ENCODE measurements at places on chromosomes 7 and 10.

DNA sequence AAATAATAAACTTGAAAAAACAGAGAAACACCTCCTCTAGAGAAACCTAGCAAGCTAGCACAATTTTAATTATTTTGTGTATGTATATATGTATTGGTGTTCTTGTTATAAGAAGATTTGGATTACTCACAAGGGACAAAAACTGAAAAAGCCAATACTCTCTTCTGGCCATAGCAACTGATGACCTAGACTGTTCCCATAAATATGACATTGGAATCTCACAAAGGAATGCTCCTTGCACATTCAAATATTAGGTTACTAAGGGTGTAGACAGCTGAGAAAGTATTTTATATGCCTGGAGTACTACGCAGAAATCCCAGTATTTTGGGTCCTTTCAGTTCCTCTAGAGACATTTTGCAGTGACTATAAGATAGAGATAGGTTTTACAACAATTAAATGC, 279.4 kb downstream of the FZD1 start:
- DNase-seq, result no peak

- no peak for DNase-seq
These were observed 492.5 kb downstream of the ETV1 start for GRCh38 chr7:13496976-13497375.

GRCh38 chr7:44110719-44111635, 6.8 kb downstream of the AEBP1 start:
- DNase-seq, result no peak

GRCh38 chr7:92547579-92547978, 19.0 kb downstream of the RBM48 start:
- no peak for DNase-seq

- no peak for DNase-seq
These were observed 130.8 kb upstream of the HPS1 start for GRCh38 chr10:98577578-98577977.

- no peak for DNase-seq
These were observed 158.6 kb upstream of the INSYN2A start for GRCh38 chr10:127354992-127355391.

DNA sequence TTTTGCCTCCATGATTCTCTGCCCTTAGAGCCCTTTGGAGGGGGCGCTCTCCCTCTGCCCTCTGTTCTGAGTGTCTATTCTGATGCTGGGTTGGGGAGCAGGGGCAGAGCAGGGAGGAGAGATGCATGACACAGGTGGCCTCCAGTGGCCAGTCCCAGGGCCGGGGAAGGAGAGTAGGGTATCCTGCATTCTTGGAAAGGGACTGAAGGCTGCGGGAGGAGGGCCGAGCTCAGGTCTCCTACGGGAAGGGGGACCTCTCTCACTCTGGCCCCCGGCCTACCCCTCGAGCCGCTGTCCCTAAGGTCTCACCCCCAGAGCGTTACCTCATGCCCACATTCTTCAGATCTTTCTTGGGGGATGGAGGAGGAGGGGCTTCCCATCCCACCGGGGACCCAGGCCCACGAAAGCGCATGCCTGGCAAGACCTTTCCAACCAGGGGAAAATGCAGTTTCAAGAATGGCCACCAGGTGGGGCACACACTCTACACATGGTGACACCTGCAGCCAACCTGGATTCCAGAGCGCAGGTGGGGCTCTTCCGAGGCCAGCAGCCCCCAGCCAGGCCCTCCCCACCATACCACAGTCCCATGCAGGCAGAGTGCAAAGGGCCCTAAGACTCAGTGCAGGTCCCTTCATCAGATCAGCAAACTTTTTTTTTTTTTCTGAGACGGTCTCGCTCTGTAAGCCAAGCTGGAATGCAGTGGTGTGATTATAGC, 86.4 kb downstream of the MYL10 start:
- DNase-seq, result peak; percentile 68

GRCh38 chr10:116269619-116270018, 3.4 kb downstream of the GFRA1 start:
- no peak for DNase-seq

DNA sequence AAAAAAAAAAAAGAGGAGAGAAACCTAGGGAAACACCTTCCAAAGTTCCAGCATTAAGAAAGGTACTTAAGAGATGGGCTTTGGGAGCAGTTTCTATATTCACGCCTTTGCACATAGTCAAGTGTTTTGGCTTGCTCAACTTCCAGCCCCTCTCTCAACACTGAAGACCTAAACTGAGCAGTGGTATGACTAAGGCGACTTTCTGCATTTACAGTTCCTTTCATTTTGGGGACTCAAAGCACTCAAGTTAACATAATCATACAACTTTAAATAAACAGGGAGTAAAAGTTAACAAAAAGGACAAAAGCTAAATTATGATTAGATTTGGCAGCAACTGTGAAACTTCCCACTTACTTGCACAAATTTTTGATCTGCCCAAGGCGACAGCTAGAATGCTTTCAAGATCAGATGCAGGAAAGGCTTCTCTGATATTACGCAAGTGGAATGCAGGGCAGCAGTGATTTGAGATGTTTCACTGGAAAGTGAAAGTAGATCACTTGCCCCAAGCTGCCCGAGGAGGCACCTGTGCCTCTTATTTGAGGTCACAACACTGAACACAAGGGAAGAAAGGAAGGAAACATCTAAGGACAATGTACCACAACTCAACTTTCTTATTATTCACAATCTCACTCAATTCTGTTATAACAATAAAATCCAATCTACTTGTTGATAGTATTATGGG, 199.5 kb downstream of the SKAP2 start:
- DNase-seq, result peak; percentile 55

- DNase-seq, result no peak
These were observed 15.3 kb upstream of the PDGFA start for GRCh38 chr7:534959-535358.

DNA sequence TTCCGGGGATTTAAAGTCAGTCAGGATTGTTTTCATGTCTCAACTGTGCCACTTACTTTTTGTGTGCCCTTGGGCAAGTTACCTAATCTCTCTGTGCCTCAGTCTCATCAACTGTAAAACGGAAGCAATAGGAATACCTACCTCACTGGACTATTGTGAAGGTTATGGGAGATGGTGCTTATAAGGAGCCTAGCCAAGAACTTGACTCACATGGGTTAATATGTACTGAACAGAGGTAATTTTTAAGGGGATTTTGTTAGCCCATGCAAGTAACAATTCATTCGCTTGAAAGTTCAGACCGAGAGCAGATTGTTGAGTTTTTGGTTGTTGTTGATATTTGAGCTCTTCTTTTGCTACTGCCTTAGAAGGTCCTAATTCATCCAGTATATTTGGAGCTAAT, 202.9 kb downstream of the ZNF365 start:
- DNase-seq, result no peak

GRCh38 chr10:17523246-17523753, 68.9 kb upstream of the ST8SIA6 start:
- no peak for DNase-seq

DNA sequence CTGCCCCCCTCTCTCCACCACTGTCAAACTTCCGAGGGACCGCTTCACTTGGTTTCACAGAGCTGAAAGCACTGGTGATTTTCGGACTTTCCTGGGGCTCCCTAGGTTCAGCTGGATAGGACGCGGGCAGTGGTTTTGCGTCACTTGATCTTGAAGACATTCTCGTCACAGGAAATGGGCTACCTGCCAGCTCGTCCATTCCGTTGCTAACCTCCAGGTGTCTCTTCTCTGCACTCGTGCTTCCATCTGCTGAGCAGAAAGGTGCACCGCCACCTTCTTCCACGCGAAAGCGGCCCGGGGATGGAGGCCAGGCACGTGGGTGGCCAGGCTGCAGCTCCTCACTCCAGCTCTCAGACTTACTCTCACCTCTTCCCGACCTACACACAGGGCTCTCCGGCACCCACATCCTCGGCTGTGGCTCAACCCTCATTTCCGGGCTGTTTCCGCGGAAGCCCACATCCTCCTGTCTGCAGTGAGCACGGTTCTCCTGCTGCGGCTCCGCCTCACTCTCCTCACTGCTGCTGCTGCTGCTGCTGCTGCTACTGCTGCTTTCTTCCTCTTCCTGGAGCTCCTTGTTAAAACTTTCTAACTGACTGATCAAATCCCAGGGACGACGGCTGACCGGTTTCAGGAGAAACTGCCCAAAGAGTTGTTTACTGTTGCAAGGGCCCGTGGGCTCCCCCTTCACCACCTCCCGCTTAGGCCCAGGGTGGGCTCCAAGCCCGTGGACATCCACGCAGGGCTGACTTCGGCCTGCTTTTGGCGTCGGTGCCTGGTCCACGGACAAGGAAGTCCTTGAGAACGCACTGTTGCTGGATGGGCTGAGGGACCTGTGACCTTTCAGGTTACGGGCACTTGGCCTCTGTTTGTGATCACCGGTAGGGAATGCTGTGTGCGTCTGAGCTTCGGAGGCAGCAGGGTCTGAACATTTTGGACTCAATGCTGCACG, 32.1 kb downstream of the JCAD start:
- DNase-seq, result peak; percentile 79

GRCh38 chr7:83849131-83849530, 200.2 kb upstream of the SEMA3E start:
- no peak for DNase-seq

DNA sequence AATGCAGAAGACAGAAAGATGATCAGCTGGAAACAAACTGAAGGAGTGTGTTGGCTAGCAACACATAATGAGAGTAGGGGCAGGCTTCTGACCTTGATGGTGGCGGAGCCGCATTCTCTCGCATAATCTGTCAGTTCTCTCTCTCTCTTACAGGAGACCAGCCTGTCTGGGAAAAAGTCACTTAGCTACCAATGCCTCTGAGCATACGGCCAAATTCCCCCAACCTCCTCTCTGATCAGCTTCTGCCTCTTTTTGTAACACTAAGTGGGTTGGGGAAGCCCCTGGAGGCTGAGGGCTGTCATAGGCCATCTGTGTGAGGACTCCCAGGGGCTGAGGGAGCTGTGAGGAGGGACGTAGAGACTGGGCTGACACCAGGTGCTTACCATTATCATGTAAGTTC, 104.6 kb downstream of the HIPK2 start:
- no peak for DNase-seq

DNA sequence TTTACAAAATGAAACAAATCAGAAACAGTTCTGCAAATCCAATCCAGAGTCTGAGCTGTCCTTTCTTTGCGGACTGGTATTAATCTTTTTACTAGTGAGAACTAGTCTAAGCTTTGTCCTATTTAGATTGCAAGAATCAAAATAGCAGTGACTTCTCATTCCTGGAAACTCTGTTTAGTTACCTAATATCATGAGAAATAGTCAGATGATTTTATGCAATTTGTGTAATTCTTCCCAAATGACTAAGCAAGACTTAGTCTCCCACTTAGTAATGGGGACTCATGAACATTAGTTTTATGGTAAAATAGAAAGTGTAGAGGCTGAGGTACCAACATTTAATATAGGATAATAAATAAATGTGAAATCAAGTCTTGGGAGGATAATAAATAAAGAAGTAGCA, 341.3 kb downstream of the DNAJB9 start:
- no peak for DNase-seq

DNA sequence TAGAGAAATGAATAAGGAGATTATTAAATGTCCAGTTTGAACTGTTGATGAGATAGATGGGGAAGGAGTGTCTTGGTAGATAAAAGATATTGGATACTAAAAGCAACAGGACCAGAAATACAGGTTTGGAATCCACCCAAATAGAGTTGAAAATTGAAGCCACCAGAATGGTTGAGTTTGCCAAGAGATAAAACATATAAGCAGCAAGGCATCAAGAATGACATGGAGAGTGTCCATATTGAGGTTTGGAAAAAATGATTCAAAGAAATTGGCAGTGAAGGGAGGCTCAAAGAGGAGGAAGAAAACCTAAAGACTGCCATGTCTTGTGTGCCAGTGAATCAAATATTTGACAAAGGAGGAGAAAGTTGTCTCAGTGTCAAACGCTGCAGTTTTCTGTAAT, 24.2 kb downstream of the CFAP69 start:
- DNase-seq, result no peak

DNA sequence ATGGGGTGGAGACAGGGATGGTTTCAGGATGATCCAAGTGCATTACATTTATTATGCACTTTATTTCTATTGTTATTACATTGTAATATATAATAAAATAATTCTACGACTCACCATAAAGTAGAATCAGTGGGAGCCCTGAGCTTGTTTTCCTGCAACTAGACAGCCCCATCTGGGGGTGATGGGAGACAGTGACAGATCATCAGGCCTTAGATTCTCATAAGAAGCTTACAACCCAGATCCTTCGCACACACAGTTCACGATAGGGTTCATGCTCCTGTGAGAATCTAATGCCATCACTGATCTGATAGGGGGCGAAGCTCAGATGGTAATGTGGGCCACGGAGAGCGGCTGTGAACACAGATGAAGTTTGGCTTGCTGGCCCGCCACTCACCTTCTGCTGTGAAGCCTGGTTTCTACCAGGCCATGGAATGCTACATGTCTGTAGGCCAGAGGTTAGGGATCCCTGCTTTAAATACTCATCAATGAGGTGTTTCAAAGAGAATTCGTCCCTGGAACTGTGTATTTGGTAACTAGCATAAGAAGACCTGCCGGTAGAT, 21.2 kb upstream of the PRKCQ start:
- DNase-seq, result peak; percentile 42

- no peak for DNase-seq
These were observed 42.8 kb upstream of the SLC13A1 start for GRCh38 chr7:123242467-123243092.

- no peak for DNase-seq
These were observed 44.2 kb downstream of the ADCYAP1R1 start for GRCh38 chr7:31096198-31096876.

DNA sequence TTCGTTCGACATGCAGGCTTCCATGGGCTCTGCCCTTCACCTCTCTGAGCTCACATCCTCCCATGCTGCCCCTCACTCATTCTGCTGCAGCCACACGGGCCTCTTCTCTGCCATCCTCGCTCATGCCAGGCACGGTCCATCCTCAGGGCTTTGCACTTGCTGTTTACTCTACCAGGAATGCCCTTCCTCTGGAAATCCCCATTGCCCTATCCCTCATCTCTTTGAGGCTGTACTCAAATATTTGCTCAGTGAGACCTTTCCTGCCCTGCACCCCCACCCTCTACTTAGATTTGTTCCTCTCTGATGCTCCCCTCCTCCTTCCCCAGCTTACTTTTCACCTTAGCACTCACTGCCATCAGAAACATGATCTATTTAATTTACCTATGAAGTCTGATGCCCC, 107.0 kb upstream of the ZNF716 start:
- no peak for DNase-seq

Measured in CD8-positive, alpha-beta T cell (primary cell).